ENCODE measurements at places on chromosomes 6 and 20.

- DNase-seq: peak; percentile 47
- H3K4me3 ChIP-seq: no peak overlapping the region
- peaks cover 36% of the 10 kb centered on the region for H3K4me1 ChIP-seq
- no peaks in the 10 kb centered on the region for H3K36me3 ChIP-seq
Observed at GRCh38 chr6:135162678-135163439, 18.2 kb upstream of the MYB start.

DNA sequence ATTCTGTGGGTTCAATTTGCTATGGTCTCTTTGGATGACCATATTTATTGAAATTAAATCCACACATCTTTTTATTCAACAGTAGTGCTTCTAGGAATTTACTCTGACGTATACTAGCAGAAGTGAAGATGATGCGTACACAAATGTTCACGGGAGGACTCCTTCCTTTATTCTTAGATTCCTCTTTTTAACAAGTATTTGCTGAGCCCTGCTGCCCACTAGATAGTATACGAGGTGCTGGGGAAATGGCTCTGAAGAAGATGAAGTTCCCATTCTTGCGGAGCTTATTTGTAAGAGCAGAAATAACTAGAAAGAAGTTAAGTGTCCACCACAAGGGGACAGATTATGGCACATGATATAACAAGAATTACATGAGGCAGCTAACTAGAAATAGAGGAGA, 145.2 kb downstream of the DOK5 start:
- no peak overlapping the region for H3K27ac ChIP-seq
- no peak overlapping the region for H3K4me3 ChIP-seq
- no peak for DNase-seq
- no peaks in the 10 kb centered on the region for H3K36me3 ChIP-seq
- no peaks in the 10 kb centered on the region for H3K27me3 ChIP-seq

DNA sequence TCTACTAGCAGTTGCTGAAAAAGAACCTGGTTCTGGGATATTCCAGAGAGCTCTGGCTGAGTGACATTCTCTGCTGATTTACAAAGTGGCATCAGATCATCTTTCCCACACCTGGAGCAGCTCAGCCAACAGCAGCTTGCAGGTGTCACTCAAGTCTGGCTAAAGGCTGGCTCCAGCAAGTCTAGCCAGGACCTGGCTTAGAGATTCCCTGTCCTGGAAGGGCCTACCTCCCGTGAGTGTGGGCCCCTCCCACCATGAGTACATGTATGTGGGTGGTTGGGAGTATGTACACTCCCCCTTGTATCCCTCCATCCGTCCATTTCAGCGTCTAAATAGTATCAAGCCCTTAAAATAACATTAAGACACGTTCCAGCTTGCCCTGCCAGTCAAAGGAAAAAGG, 539.3 kb upstream of the ID4 start:
- H3K4me3 ChIP-seq: no peak overlapping the region
- H3K27ac ChIP-seq: no peak overlapping the region
- no peaks in the 10 kb centered on the region for H3K4me1 ChIP-seq

DNA sequence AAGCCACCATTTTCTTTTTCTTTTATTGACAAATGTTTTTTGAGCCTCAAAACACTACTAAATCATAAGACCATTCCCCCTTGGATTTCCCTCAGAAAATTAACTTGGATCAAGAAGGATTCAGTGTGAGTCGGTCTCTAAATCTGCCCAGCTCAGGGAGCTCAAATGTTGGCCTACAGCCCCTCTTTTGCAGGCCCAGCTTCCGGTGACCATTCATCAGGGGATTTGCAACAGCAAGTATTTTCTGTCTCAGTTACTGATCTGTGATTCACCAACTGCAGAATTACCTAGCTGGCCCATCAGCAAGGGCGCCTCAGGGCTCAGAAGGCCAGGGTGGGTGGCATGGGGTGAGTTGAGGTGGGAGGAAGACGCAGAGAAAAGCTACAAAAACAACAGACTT, 318.1 kb downstream of the CDC5L start:
- no peaks in the 10 kb centered on the region for H3K27me3 ChIP-seq
- no peak overlapping the region for H3K27ac ChIP-seq
- no peak for DNase-seq
- H3K4me3 ChIP-seq: no peak overlapping the region
- no peaks in the 10 kb centered on the region for H3K36me3 ChIP-seq
- H3K4me1 ChIP-seq: peaks cover 13% of the 10 kb centered on the region
